Left kidney (tissue), 8 donors: ENCODE measurements at places on chromosomes 7 and 10.

DNA sequence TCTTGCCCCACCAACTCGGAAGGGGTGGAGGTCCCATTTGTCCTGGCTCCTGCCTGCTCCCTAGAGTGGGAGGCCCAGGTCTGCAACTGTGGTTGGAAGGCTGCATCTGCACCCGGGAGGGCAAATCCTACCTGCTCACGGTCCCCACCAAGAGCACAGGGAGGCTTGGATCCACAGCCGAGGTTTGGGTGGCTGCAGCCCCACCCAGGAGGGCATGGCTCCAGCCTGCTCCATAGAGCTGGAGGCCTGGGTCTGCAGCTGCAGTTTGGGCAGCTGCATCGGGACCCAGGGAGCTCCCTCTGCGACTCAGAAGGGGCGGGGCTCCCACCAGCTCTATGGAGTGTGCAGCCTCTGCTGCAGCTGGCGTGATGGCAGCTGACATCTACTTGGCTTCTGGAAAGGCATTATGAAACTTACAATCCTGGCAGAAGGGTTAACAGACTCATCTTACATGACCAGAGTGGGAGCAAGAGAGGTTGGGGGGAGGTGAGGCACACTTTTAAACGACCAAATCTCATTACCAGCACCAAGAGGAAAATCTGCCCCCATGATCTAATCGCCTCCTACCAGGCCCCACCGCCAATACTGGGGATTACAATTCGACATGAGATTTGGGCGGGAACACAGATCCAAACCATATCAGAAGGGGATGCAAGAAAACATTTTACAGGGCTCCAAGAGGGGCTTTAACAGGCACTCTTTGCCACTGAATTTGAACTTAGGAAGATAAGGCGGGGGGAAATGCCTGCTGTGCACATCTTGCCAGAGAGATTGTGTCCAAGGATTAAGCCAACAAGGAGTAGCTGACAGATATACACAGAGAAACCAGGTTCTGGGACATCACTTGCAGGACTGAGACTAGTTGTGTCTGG, 8.2 kb upstream of the BLVRA start:
- DNase-seq, result no peak

DNA sequence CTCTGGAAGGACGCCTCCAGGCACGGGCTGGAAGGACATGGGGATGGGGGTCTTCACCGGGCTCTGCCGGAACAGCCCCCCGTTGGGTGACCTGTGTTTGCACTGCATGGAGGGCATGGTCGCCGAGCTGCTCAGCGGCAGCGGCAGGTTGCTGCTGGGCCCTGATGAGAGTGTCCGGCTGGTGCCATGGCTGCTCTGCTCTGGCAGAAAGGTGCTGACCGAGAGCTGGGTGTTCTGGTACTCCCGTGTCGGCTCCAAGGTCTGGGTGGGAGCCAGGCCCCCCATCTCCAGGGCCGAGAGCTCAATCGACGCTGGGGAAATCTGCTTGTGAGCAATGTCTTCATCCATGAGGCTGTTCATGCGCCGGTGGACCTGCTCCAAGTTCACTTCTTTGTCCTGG, 764.3 kb downstream of the GRID1 start:
- no peak for DNase-seq

- DNase-seq, result no peak
Observed at GRCh38 chr10:121617176-121617575, 18.9 kb upstream of the FGFR2 start.

GRCh38 chr7:78642751-78643150, 810.7 kb downstream of the MAGI2 start:
- DNase-seq, result no peak

- no peak for DNase-seq
Observed at GRCh38 chr10:52758406-52758805, 14.2 kb downstream of the MBL2 start.

GRCh38 chr10:101229266-101230182, at the start of gene LBX1:
Gene LBX1, minus strand, starts transcription at chr10:101229463. Its CDS starts 648 bp downstream, at chr10:101228815.
- DNase-seq, result no peak

- no peak for DNase-seq
Observed at GRCh38 chr7:146966274-146966673, 849.7 kb downstream of the CNTNAP2 start.

DNA sequence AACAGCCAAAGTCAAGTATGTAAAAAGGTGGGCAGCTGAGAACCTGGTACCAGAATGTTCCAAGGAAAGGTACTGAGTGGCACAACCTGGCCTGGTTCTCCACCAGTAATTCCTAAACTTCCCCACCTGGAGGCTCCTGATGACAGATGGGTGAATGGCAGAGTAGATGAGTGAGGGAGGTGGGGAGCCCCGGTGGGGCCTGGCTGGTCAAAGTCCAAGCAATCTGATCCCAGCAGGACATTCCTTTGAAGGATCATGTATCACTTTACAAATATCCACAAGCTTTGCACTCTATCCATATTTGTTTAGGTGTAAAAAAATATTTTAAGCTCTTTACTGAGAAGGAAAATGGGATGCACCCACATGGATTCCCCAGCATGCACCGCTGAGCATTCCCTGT, 250.2 kb downstream of the DPP6 start:
- no peak for DNase-seq

DNA sequence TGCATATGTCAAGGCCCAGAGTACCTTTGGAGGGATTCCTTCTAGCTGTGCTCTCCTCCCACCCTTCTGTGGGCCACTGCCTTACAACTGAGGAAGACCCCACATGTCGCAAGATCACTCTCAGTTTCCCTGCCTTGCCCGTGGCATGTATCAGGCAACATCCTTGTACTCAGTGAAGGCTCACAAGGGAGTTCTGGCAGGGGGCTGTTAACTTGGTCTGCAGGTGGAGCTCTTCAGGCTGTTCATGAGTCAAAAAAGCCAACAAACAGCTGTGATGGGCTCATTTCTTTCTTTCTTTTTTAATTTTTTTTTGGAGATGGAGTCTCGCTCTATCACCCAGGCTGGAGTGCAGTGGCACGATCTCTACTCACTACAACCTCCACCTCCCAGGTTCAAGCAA, 513.0 kb upstream of the ANKRD30A start:
- no peak for DNase-seq

DNA sequence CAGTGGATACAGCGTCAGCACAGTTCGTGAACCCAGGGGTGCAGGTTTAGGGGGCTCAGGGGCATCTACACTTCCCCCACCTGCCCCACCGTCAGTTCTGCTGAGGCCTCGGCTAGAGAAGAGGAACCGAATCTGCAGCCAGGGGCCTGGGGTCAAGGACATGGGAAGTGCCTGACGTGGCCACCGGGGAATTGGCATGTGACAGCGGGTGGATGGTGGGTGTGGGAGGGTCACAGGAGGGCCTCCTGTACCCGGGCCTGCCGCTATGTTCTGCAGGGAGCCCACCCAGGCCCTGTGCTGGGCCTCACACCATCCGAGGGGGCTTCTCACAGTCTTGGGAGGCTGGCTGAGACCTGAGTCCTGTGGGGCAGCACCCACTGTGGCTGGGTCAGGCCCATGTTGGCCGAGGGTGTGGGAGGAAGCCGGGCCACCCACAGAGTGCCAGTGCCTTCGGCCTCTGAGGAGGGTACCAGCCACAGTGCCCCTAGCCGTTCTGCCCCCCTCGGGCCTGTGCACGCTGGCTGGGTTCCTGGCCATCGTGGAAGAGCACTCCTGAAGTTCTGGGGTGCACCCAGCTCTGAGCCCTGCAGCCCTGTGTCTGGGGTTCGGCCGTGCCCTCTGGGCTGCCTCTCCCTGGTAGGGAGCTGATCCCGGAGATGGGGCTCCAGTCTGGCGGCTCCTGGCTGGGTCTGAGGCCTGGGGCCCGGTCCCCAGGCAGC, 5.9 kb downstream of the TTYH3 start:
- no peak for DNase-seq

DNA sequence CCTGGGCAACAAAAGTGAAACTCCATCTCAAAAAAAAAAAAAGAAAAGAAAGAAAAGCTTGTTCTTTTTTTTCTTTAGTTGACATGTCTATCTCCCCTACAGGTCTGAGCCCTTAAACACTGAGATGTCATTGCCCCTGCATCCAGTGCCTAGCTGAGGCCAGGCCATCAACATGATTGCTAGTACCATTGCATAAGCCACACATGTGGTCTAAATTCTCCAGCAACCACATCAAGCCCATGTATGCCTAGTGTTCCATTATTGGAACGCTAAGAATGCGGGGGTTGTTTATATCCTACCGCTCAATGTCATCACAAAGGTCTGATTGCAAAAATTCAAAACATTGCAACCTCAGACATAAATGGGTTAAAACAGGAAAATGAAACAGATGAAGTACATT, 62.7 kb downstream of the NPTX2 start:
- no peak for DNase-seq

DNA sequence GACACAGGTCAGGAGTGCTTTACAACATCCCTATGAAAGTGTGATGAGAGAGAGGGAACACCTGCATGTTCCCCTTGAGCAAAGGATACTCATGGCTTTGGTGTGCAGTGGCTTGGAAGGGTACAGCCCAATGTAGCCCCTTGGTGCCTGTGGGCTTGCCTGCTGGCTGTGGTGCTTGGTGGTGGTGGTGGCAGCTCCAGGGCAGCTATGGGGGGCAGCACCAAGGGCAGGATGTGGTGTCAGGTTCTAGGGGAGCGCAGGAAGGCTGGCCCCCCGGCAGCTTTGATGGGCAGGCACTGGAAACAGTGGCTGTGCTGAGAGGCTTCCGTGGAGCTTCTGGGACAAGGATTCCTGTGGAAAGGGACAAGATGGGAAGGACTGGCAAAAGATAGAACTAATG, 464.0 kb upstream of the ZMIZ1 start:
- DNase-seq, result no peak

DNA sequence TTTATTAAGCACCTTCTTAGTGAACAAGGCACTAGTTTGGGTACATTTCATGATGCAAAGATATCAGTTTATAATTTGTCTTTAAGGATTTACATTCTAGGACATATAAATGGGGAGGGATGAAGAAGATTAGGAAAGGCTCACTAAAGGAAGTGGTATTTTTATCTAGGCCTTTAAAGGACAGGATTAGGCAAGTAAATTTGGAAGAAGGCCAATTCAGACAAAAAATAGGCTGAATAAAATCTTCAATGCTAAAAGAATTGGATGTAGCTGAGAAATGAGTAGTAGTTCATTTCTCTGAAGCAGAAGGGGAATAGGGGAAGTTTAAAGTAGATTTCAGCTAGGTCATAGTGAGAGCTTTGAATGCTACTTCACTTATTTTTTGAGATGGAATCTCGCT, 4.8 kb upstream of the FAM24B start:
- no peak for DNase-seq

DNA sequence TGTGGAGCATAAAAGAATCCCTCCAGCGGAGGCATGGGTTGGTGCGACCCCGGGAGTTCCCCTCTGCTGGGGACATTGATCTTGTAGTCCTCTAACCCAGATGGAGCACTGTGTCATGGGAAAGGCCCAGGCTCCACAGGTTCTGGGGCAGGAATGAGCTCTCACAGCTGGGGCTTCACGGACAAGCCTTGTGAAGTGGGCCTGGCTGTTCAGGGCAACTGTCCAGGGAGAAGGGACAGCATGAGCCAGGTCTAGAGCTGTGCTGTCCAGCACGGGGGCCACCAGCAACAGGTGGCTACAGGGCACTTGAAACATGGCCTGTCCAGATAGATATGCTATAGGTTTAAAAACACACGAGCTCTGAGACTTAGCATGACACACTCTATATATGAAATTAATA, 11.4 kb downstream of the GPR26 start:
- no peak for DNase-seq

GRCh38 chr7:96833676-96834453, 124.2 kb upstream of the SEM1 start:
- peak; percentile 33 for DNase-seq

DNA sequence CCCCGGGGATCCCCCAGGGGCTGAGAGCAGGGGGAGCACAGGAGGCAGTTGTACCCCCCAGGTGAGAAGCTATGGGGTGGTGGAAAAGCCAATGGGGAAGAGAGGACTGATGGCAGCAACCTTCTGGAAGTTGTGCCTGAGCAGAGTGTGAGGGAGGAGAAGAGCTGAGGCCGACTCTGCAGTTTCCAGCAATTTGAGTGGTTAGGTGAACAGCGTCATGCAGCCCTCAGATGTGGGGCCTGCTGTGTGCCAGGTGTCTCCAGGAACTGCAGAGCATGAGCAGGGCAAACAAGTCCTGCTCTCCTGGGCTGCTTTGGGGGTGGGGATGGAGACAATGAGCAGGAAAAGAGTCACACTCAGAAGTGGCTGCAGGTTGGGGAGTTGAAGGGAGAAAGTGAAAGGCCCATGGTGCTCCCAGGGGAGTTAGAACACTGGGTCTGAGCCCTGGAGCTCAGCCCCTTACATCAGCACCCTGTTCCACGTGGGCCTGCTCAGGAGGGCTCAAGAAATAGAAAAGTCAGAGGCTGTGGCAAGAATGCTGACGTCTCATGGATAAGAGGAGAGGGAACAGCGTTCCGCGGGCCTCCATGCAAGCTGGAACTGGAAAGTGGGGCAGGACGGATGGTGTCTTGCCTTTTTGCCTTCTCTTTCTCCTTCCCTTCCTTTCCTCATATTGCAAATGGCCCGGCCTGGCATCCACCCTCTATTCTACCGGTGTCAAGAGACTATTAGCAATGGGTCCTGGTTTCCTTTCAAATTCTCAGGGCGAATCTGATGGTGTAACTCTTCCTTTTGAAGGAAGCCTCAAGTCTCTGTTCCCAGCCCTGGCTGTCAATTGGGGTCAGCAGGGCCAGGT, 4.0 kb upstream of the AFAP1L2 start:
- DNase-seq, result no peak

- DNase-seq, result no peak
Observed at GRCh38 chr7:93592588-93593266, 18.2 kb upstream of the CALCR start.

DNA sequence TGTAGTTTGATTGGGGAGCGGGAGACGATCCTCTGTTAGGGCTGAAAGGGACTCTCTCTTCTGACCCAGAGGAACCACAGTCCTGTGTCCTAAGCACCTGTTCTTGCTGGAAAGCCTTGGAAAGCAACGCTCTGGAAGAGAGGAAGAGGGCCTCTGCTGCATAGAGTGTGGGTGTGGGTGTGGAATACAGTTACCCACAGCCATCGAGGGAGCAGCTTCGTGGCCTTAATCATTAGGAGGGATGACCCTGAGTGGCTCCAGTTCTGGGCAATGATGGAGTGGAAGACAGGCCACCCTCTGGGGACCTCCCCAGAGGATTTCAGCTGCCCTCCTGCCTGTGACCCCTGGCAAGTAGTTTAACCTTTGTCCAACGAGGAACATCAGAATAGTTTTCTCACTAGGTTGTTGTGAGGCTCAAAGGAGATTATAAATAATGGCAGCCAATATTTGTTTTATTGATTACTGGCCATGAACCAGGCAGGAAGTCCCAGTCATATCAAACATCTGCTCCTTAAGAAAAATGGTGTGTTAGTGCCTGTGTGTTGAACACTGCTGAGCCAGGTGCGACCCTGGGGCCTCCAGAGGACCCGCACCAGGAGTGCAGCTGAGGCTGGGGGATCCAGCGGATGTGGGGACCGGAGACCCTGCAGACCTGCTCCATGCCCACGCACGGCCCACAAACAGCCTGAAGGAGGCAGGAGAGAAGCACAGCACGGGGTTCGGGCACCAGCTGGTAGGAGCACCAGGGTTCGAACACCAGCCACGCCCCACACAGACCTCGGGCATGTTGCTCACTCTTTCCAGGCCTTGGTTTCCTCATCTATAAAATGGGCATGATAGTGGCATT, 35.6 kb downstream of the FAM241B start:
- DNase-seq, result no peak
